Caco-2 (cell line): ENCODE measurements at places on chromosomes 5 and 9. TPM values are rescaled to one million over a fixed set of nuclear protein-coding genes. Genes with fewer than 3 reads are reported as not detected.

DNA sequence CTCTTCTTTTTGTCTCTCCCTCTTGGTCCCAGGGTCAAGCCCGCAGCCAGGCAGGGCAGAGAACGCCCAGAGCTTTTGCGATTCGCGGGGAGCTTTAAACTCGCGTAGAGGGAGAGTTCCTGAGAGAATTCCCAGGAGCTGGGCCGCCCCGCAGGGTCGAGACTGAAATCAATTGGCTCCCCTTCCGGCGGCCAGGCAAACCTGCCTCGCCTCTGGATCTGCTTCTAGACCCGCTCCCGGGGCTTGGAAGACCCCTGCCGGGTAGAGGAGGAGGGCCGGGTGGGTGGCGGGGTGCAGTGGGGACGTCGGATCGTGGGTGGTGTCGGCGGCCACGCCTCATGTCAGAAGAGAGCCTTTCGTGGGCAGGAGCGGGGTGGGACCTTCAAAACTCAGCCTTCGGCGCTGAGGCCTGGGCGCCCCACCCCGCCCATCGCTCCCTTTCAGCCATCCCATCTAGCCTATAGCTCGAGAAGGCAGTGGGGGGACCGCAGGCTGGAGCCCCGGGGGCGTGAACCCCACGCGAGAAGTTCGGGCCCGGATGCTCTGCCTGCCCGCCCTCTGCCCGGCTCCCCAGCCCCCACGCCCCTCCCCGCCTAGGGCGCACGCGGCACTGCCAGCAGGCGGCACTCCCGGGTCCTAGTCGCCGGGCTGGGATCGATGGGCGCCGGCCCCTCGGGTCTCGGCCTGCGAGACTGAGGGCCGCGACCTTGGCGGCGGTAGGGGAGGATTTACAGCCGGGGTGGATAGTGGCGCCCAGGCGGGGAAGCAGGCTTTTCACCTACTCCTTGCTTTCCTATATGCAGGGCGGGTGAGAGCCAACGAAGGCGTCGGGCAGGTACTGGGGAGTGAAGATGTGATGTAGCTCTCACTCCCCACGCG, 6.1 kb downstream of the PRDM6 start:
- DNase-seq, result no peak

DNA sequence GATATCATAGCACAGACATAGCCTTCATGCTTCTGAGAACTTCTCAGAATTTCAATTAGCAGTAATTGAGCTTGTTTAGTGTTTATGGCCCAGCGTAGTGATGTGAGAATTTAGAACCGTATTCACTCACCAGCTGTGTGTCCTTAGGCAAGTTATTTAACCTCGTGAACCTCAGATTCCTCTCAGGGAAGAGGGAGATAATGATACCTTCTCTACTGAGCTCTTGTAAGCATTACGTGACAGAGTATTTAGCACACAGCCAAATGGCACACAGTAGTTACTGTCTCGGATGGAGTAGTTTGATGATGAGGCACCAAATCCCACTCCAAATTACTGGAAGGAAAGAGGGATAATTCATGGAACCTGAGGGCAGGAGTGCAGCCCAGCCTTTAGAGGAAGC, 429.3 kb downstream of the CCDC171 start:
- no peak for DNase-seq

DIAPH1 gene
- total RNA-seq, result 161 and 167 TPM in 2 replicates

OLFML2A gene
- 1.1 and 1.2 TPM in 2 replicates for total RNA-seq

IL5 gene
- total RNA-seq, result not detected in 2 replicates

MSH3 gene
- total RNA-seq, result 15.9 and 17.1 TPM in 2 replicates
